ENCODE measurements at places on chromosomes 16 and 17.

- no peak for DNase-seq
Measured at GRCh38 chr16:51433599-51433998, 282.5 kb upstream of the SALL1 start.

DNA sequence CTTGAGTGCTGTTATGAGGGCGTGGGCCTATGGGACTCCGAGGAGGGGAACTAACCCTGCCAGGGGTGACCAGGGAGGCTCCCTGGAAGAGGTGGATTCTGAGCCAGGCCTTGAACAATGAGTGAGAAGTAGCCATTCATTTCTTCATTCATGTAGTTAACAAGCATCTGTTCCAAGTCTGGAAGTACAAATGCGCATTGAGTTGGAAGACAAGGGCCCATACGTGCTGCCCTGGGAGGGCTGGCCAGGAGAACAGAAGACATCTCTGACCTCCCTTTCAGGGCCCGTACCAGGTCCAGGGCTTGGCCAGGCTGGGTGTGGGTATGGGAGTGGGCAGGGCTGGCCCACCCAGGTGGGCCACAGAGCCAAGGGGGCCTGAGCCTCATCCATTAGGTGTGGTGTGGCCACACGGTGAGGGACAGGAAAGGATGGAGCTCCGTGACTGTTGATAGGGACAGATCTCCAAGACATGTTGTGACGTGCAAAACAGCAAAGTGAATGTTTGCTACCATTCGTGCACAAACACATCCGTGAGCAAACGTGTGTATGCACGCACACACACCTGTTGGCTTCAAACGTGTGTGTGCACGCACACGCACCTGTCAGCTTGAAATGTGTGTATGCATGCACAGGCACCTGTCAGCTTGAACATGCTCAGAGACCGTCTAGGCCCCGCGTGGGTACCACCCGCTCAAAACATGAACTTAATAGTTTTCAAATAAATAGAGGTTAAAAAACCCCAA, 46.8 kb downstream of the ZDHHC7 start:
- DNase-seq = no peak

GRCh38 chr17:77590951-77591735, 367.4 kb upstream of the TNRC6C start:
- no peak for DNase-seq

DNA sequence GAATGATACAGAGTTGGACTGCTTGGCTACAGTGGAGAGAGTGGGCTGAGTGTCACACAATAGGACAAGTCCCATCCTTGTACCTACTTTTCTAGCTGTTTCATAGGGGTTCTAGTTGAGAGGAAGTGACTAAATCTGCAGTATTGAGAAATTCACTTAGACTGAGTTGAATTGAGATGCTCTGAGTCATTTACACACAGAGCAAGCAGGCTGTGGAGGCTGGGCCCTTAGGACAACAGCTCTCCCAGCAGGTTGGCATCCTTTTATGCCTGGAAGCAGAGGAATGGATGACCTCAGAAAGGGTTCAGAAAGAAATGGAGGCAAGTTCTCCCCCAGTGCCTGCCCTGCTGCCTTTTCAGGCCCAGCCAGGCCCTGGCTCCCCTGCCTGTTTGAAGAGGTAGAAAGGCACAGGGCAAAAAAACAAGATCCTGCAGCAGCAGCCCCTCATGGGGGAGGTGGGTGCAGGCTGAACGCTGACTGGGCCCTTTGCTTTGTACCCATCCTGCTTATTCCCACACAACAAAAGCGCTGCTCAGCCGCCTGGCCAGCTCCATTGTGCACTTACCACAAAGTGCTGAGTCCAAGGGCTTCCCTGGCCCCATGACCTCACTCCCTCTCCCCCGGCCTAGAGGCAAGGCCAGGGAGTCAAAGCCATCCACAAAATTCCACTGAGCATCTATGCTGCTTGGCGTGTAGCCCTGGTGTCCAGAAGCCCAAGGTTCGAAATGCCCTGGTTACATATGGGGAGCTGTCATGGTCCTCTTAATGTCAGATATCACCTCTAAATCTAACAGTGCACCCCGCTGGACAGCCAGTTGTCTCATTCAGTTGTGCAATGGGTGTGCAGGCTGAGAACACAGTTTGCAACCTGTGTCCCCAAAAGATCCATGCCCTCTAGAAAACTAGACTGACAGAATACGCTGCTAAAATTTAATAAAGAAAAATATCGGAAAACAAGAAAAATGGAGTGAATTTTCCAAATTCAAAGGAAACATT, 5.4 kb upstream of the CRYBA1 start:
- no peak for DNase-seq

GRCh38 chr17:57138956-57139576, 54.0 kb downstream of the AKAP1 start:
- no peak for DNase-seq

DNA sequence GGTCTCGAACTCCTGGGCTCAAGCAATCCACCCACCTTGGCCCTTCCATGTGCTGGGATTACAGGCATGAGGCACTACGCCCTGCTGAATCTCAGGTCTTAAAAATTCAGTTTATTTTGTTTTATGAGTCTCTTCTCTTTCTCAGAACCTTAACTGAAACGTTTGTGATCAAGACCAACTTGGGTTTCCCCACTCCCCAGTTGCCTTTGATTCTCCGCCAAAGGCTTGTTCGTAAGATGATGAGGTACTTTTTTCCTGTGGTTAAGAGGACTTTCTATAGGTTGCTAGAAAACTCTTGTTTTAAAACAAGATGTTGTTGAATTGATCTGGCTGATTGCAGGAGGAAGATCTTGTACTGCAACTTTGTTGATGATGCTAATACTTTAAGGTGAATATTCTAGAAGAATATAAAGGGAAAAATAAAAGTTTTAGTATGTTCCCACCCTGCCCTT, 11.7 kb downstream of the ABCC1 start:
- no peak for DNase-seq

All from activated CD8-positive, alpha-beta memory T cell treated with anti-CD3 and anti-CD28 coated beads for 48 hours (primary cell).